Fibroblast of mammary gland (primary cell): ENCODE measurements at places on chromosomes 7 and 10.
A peak's percentile ranks its signal among the peaks of the same experiment; 100 is the strongest.

DNA sequence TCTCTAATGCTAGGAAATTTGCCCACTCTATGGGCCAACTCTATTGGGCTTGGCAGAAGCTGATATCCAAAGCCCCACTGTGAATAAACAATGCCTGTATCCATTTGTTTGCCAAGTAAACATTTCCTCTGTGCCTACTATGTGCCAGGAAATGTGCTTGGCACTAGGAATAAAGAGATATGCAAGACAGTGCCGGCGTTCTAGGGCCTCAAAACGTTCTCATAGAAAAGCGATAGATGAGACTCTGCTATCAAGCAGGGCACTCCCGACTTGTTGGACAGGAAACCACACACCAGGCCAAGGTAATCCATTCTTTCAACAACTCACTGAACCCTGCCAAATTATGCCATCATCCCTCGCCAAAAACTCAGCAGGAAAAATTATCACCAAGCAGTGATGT, 196.7 kb downstream of the IPMK start:
- no peak for DNase-seq

- peak; percentile 42 for DNase-seq
Observed at GRCh38 chr7:115654384-115655214, 376.0 kb downstream of the TFEC start.

GRCh38 chr10:22259280-22259679, 41.5 kb upstream of the EBLN1 start:
- DNase-seq, result peak; percentile 7

- DNase-seq, result no peak
Observed at GRCh38 chr10:4535521-4535920, 290.5 kb upstream of the AKR1E2 start.

GRCh38 chr10:85043207-85043606, 714.8 kb downstream of the CCSER2 start:
- no peak for DNase-seq

DNA sequence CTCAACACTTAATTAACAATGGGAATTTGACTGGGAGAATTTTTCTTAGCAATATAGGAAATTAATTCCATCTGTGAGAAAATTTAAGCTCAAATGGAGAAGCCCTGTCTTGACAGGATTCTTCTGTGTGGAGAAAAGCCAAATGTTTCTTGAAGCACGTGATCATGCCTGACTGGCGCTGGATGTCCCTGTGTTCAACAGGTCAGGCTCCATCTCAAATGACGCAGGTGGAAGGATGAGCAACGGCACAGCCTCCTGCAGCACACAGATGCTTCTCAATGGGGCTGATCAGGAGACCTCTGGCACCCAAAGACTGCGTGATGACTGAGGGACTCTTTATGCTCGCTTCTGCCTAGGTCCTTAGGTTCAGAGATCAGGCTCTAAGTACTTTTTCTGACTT, 143.8 kb downstream of the RSU1 start:
- no peak for DNase-seq

- DNase-seq, result peak; percentile 59
Observed at GRCh38 chr10:86945361-86946212, 11.8 kb downstream of the MMRN2 start.

- no peak for DNase-seq
Observed at GRCh38 chr7:6202117-6202516, 70.3 kb downstream of the CYTH3 start.

DNA sequence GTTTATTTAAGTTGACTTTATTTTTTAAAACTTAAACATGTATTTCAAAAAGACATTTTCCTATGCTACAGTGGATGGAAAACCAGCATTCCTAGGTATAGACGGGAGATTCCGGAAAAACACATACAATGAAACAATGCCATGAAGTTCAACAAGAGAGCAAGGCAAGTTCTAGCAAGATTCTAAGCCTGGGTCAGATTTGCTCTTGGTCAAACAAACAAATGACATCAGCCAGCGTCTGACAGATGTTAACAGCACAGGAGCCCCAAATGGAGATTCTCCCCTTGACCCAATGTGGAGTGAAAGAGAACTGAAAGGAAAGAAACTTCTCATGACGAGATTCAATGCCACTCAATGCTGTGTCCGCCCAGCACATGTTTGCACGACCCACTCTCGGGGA, 149.9 kb downstream of the NEURL1 start:
- no peak for DNase-seq

- DNase-seq, result no peak
Observed at GRCh38 chr7:157865351-157866165, 528.8 kb downstream of the DNAJB6 start.

DNA sequence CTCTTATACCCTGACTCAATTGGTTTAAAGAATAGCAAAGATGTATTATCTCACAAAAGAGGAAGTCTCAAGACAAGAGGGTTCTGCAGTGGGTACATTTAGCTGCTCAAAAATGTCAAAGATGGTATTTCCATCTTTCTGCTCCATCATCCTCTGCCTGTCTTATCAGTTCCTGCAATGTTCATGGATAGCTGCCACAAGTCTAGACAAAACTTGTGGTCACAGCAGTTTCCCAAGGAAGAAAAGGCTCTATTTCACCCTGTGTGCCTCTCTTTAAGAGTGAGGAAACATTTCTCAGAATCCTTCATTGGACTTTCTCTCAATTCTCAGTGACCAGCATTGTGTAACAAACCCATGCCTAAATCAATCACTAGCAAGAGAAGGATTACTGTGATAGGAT, 634.2 kb upstream of the AUTS2 start:
- no peak for DNase-seq

GRCh38 chr7:39510864-39511354, 55.3 kb upstream of the YAE1 start:
- peak; percentile 29 for DNase-seq

- DNase-seq, result no peak
Observed at GRCh38 chr7:7698930-7699329, 19.5 kb downstream of the RPA3 start.

- DNase-seq, result no peak
Observed at GRCh38 chr7:30828591-30828990, 57.4 kb downstream of the MINDY4 start.

DNA sequence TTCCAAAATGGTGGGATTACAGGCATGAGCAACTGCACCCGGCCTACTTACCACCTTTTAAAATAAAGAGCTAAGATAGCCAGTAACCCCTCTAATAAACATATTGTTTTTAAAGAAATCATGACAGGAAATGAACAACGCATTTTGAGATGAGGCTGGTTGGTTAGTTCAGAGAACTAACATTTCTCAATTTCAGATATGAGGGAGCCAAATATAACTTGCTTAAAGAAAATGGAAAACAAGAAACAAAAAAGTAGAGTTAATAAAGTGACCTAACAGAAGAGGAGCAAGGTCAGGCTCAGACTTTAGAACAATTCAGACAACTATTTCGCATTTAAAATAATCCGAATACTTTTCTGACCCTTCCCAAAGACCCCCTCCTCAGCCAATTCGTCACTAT, 254.9 kb upstream of the PHF14 start:
- no peak for DNase-seq

DNA sequence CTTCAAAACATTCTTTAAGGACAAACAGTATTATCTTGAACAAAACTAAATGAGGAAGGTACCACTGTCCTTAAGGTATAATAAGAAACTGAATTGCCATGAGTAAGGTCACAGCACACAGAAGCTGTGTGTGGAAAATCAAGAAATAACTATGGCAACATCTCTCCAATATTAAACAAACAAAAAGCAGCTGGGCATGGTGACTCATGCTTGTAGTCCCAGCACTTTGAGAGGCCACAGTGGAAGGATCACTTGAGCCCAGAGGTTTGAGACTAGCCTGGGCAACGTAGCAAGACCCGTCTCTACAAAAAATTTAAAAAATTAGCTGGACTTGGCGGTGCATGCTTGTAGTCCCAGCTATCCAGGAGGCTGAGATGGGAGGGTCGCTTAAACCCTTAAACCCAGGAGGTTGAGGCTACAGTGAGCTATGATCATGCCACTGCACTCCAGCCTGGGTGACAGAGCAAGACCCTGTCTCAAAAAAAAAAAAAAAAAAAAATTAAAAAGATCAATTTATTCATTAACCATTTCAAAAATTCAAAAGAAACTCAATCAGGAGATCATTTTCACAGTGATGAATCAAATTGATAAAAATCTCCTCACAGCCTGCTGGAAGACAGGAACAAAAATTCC, 195.4 kb downstream of the SKIDA1 start:
- peak; percentile 92 for DNase-seq

- no peak for DNase-seq
Observed at GRCh38 chr7:123327661-123328060, 127.9 kb upstream of the SLC13A1 start.

GRCh38 chr10:117167789-117168674, 29.3 kb upstream of the KCNK18 start:
- DNase-seq, result peak; percentile 21

DNA sequence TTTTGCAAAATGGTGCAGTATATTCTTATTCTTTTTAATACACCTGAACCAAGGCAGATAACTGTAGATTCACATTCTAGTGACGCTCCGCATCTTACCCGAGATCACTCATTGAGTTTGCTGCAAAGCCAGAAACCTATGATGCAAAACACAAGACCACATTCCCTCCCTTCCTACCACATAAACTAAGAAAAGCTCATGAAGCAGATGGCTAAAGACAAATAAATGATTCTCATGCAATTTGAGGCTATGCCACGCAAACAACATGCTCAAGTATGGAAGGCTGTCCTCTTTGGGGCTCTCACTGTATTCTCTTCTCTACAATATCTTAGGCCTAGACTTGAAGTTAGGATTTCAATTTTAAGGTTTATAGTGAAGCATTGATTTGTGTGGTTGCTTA, 95.0 kb upstream of the BMPER start:
- DNase-seq, result no peak

- no peak for DNase-seq
Observed at GRCh38 chr10:97849103-97849686, 448 bp upstream of the GOLGA7B start.

DNA sequence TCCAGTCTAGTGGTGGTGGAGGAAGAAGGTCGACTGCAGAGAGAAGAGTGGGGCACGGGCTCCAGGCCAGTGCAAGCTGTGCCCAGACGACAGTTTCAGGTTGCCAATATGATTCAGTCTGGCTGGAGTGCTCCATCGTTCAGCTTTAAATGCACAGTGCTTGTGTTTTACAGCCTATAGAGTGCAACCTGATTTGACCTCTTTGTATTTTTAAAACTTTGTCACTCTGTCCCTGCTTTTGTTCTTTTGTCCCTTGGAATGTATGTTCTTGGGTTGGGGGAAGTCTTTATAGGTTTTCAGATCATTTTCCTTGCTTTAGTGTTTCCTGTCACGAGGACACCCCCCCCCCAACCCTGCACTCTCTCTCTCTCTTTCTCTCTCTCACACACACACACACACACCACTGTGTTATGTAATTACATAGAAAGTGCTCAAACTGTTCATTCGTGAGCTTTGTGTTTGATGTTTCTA, 198.0 kb downstream of the CAMK1D start:
- DNase-seq, result no peak

DNA sequence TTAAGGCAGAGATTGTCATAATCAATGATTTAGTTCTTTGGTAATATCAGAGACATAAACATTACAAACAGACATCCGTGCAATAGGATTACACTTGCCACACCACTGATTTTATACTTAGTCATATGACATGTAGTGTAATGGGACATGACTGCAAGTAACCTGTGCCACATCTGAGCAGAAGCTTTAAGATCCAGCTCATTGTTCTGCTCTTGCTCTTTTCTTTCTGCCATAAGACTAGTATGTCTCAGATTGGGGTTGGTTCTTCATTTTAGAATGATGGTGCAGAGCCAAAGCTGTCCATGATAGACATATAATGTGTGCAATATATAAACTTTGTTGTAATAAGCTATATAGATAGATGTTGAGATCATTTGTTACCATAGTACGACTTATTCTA, 119.7 kb upstream of the SEMA3A start:
- DNase-seq, result no peak

DNA sequence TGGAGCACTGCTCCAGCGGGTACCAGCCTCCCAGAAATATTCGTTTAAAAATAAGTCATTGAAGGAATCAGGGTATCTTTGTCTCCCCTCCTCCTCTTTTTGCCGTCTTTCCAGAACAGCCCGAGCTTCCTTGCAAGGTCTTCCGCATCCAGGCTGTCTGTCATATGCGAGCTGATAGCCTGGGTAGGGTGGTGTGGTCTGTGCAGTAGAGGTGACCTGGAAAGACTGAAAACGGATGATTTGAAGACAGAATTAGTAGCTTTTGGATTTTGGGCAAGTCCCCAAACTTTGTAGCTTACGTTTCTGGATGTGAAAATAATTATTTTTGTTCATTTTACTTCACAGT, 480 bp downstream of the VPS50 start:
- DNase-seq, result no peak

GRCh38 chr10:36703179-36703578, 422.2 kb upstream of the ANKRD30A start:
- no peak for DNase-seq

- DNase-seq, result no peak
Observed at GRCh38 chr10:99537086-99537988, 4.6 kb downstream of the NKX2-3 start.
